SHP77 treated with DMSO at 0.1 percent for 48 hours (cell line): ENCODE measurements at places on chromosomes 6 and 20.

- no peak for DNase-seq
Observed at GRCh38 chr6:37273690-37274089, 15.7 kb upstream of the TMEM217 start.

DNA sequence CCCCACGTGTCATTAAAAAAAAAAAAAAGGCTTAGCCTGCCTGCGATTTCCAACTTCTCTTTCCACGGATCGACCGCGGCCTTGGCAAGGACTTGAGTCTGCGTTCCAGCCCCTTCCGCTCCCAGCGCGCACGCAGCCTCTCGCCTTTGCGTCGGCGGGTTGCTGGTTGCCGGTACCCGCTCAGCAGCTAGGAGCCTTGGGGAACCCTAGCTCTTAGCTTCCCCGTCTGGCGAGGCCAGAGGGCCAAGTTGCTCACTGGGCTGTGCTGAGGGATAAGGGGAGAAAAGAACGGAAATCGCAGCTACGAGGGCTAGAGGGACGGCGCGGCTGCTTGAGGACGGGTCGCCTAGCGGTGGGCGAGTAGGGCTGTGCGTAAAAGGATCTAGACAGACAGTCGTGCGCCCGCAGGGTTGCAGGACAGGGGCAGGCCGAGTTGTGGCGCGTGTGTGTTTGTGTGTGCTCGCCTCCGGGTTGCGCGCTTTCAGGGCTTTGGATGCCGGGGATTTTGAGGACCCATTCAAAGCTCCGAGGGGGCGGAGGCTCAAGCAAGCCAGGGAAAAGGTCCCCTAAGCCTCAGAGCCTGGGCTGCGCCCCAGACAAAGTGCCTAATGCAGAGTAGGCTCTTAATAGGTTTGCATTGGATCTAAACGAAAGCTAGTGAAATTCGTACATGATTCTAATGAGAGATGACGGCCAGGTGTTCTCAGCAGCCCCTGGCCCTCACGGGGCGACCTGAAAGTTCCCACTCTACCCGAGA lies 40.5 kb upstream of the OSTM1 start:
- no peak for DNase-seq

GRCh38 chr20:39885975-39886649 lies 802.9 kb downstream of the MAFB start:
- DNase-seq = peak; percentile 11

DNA sequence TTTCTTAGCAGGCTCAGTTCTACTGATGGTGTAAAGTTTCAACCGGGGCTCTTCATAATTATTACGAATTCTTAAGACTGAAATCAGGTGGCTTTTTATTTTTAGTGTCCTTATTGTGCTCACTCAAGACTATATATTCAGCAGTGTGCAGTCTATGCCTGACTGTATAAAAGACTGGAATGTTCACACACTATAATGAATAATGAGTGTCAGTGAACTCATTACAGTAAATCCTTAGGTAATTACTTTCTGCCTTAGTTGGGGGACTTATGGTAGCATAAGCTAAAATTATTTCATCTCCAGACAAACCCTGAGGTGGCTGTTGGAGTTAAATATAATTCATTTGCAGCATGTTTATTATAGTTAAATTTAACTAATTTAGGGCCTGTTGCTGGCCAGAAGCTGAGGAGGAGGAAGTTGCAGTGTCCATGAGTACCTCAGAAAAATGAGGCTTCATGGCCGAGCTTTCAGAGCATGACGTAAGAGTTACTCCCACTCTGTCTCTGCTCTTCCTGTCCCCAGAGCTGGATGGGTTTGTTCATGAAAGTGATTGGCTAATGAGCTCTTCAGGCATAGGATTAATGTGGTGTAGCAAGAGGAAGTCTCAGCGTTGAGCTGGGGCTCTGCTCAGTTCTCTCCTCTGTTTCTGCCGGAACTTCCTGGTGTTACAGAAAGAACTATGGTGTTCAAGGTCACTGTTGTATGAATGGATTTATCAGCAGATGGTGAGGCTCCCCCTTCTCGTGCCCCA lies 335.7 kb downstream of the NRN1 start:
- DNase-seq = peak; percentile 97

GRCh38 chr6:35081426-35081851 lies 59.7 kb downstream of the TCP11 start:
- DNase-seq = no peak

DNA sequence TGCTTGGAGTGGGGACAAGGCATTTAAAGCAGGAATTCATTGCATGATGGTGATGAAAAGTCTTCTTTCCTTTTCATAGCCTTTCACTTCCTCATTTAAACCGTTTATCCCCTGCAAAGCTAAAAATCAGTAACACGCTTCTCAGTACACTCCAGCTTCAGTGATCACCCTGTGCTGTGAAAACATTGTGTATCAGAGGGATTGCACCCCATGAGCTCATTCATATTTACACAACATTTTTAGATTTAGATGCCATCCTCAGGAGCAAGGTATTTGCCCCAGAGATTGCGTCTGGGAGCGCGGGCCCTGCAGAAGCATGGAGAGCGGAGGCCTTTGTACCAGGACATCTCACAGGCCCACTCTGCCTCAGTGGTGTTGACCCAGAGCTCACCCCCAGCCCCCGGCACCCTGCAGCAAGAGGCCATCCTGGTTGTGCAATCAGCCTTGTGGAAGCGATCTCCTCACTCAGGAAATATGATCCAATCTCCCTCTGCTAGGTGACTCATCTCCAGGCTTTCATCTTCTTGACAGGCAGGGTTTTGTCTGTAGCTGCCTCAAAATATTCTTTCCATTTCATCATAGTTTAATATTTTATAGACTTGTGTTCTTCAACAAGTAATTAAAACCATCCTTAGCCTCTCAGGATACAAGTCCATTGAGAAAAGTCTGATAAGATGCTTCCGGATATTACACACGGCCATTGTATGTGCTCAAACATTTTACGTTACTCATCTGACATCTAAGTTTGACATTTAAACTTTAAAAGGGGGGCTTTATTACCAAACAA lies 38.9 kb upstream of the THBS2 start:
- no peak for DNase-seq

- no peak for DNase-seq
Observed at GRCh38 chr20:5969940-5970339, 19.5 kb downstream of the MCM8 start.

GRCh38 chr6:166751051-166751595 lies 124.1 kb upstream of the RPS6KA2 start:
- no peak for DNase-seq

DNA sequence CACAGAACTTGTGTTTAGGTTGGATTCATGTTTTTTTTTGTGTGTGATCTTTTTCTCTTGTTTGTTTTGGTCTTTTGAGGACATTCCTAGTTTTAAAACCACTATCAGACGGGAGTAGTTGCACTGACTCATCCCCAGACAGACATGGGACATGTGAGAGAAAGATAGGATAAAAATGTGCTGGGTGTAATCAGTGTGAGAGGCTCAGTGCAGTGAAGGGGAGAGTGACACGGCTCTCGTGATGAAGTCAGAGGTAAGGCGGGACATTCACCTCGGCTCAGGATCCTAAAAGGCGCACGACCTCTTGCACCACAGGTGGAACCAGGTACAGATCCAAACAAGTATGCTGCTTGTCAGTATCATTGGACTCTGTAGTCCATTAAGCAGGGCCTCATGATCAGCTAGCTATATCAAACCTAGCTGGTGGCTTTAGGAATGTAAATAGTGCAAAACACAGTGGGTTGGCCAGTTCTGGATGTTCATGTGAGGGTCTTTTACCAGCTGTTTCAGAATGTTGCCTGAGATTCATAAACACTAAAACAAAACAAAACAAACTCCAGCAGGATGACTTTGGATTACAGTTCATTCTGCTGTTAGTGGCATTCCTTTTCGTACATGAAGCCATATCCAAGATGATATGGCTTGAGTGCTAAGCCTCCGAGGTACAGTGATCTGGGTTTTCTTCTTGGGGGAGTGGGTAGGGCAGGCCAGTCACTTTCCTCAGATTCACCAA lies 18.0 kb downstream of the FOXO3 start:
- no peak for DNase-seq
